ENCODE measurements at places on chromosomes 11 and 22. TPM values are rescaled to one million over a fixed set of nuclear protein-coding genes. Genes with fewer than 3 reads are reported as not detected.

The APOA1 gene
- 203 TPM for total RNA-seq

The SHISAL1 gene
- total RNA-seq, result 0.46 TPM

The OR5P2 gene
- not detected for total RNA-seq

The SAA2 gene
- not detected for total RNA-seq

The KCNJ4 gene
- total RNA-seq, result 2.2 TPM

The PGA5 gene
- 0.69 TPM for total RNA-seq

The MRGPRX4 gene
- not detected for total RNA-seq

The AP1B1 gene
- total RNA-seq, result 60.3 TPM

The FLRT1 gene
- 0.24 TPM for total RNA-seq

The GTSE1 gene
- total RNA-seq, result 24.2 TPM

The PGM2L1 gene
- 20.5 TPM for total RNA-seq

The HTR3B gene
- not detected for total RNA-seq

DNA sequence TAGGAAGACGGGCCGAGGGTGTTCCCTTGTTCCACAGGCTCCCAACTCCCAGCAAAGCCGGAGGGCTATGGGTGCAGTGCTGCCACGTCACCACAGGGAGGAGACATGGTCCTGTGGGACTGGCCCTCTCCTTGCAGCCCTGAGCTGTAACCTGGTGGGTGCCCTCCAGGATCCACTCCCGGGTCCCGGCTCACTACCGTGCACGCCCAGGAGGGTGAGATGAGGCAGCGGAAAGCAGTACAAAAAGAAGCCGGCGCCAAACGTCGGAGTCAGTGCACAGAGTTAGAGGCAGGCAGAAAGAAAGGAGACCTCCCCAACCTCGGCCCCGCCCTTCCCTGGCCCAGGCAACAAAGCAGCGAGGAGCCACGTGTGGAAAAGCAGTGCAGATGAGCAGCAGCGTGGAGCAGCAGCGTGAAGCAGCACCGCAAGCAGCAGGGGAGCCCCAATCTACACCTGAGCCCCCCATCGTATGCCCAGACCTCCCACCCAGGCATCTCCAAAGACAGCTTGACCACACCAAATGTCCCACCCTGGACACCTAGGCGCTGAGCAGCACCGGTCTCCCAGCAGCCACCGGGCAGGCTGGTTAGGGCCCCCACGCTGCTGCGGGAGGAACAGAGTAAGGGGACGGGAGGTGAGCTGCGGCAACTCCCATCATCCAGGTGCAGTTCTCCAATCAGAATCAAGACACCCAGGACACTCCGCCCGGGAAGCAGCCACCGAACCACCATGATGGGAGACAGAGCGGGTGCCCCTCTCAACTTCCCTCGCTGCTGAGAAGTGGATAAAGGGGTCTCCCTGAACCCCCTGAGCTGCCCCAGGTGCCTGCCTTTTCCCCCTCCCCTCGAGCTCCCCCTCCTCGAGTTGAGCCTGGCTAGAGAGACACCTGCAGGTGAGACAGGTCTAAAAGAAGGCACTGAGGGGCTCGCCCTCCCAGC is 28.8 kb downstream of the IGSF9B start:
- DNase-seq, result peak; percentile 71

- DNase-seq, result no peak
These were observed 9.5 kb downstream of the GNB1L start for GRCh38 chr22:19845054-19845722.

- no peak for DNase-seq
These were observed at the start of gene SCGB2A2 for GRCh38 chr11:62269654-62270278. SCGB2A2 (plus strand) TSS chr11:62270158; CDS start chr11:62270217, 59 bp downstream.

DNA sequence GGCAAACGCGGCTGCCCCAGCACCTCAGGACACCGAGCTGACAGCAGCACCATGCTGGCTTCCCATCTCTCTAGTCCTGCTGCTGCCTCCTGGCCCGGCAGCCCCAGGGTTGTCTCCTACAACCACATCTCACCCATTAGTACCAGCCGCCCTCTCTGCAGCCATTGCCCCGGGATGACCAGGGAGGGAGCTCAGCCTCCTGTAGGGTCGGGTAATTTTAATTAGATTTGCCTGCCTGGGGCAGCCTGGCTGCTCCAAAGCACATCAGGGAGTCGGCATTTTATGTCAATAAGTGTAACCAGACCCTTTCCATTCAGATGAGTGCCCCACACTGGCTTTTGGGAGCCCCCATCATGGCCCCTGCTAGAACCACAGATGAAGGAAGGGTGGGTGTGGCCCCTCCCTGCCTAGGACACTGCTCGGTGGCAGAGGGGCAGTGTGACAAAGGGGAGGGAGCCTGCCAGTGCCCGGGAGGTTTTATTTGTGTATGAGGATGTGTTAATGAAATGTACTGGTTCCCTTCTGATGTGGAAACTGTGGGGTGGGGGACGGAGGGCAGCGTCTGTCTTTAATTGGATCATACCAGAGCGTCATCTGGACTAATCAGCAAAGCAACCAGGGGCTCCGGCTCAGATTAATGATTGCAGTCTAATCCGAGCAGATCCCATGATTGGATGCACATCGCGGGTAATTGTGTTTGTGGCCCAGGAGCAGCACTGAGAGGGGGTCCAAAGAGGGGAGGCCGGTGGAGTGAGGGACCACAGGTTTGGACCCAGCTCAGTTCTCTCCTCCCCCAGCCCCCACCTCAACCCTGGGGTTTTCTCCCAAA is 125.3 kb downstream of the FEZ1 start:
- no peak for DNase-seq

GRCh38 chr11:10379022-10379421 is 74.1 kb downstream of the ADM start:
- no peak for DNase-seq

DNA sequence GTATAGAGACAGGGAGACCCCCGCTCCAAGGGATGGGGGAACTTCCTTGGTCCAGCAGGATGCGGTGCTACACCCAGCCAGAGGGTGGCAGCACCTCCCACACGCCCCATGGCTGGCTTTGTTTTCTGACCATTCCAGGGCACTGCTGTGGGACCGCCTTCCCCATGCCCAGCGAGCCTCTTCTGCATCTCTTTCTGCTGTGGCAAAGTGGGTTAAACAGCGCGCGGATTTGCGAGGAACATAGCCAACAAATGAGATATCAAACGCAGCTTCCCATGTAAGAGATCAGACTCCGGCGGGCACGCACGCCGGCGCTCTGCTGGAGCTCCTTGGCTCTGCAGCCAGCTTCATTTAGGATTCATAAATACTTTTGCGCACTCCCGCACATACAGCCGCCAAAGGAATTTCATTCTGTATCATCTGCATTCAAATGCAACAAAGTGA is 485.8 kb upstream of the CADM1 start:
- DNase-seq, result no peak

DNA sequence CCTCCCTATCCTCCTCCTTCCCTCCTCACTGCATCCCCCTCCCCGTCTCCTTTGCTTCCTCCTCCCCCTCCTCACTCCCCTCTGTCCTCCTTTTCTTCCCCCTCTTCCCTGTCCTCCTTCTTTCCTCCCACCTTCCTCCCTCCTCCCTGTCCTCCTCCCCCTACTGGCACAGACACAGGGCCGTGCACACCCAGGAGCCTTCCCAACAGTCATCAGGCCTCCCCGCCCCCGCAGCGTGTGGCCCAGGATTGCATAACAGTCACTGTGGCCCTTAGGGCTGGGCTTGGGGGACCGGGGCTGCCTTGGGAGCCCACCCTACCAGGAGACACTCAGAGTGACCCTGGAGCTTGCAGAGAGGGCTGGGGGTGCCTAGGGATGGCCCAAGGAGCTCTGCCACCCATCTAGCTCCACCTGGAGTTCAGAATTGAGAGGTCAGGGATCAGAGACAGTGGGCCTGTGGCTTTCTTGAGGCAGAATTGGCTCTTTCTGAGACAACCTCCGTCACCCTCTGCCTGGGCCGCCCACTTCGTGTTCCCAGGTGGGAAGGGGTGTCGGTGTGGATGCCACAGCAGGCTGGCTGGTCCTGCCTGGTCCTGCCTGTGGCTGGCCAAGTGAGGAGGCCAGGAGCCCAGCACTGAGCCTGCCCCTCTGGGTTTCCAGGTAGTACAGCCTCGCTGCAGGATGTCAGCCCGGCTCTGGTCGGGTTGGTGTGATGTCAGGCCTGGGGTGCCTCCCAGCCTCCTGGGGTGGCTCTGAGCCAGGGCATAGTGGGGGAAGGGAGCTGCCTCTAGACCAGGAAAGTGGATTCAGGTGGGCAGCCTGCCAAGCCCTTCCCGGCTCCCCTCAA is 1.6 kb downstream of the SPI1 start:
- no peak for DNase-seq

- no peak for DNase-seq
These were observed 119.5 kb downstream of the APOL5 start for GRCh38 chr22:35837101-35837727.

DNA sequence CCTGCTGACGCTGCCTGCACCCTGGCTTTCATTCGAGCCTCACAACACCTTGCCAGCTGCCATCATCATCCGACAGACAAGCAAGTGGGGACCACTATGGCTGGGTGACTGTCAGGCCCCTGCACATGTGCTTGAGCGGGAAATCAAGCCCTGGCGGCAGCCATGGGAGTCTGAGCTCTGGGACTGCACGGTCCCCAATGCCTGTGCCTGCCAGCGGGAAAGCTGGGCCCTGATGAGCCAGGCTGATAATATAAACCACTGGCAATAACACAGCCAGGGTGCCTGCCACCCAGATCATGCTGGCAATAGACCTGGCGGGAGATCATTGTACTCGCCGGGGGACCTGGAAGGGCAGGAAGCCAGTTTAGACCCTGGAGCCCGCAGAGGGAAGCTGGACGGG is 2.5 kb downstream of the FGF3 start:
- DNase-seq, result no peak

GRCh38 chr11:100748153-100748552 is 61.1 kb downstream of the ARHGAP42 start:
- DNase-seq, result no peak

DNA sequence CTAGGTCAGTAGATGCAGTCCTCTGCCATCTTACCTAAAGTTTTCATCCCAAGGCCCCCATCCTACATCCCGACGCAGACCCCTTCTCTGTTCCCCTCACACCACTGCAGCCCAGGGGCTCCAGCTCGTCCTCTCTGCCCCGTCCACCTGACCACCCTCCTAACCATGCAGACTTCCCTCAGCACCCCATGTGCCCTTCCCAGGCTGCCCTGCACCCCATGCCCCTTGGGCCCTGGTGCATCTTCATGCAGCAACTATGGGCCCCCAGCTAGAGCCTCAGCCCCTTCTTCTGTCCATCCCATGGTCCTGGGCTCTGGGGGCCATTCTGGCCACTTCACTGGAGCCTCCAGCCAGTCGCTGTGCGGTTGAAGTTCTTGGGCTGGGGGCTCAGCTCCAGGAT is 2.9 kb downstream of the PRR33 start:
- DNase-seq, result no peak

DNA sequence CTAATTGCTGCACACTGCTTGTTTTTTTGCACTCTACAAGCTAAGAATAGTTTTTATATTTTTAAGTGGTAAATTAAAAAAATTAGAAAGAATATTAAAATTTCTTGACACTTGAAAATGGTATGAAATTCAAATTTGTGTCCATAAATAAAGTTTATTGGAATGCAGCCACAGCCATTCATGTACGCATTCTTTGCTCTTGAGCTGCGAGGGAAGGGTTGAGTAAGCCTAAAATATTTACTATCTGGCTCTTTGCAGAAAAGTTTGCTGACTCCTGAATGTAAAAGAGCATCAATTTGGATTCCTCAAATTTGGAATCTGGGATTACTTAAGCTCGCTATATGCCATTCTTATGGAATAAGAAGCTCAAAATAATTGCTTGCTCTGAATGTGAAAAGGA is 3.4 kb upstream of the ADAMTS8 start:
- DNase-seq, result no peak

- DNase-seq, result no peak
These were observed 3.1 kb downstream of the DYNC2H1 start for GRCh38 chr11:103112364-103112763.

DNA sequence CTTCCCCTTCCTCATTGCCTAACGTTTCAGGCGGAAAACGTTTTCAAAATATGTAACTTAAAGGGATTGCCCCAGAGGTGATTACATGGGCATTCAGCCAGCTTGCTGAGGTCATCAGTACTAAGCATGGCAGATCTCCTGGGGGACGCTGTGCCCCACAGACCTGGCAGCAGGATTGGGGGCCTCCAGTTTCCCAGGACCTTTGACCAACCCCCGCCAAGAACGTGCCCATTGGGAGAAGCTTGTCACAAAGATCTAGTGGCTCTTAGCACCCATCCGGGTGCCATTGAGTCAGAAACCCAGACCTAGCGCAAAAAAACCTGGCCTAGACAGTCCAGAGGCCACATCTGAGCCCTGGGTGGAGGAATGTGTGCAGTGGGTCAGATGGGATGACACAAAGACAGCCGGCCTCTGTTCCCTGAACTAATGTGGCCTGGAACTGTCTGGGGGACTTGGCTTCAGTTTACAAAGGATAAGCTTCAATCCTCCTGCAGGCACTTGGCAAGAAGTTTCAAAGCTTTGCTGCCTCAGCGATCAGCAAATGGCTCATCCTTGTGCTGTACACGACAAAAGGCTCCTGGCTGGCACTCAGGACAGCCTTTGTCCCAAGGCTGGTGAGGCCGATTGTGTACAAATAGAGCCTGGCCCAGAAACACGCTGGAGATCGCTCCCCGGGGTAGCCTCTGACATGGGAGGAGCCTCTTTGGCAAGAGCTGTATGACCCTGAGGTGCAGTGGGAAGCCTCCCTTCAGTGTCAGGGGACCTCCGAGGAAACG is 9.5 kb downstream of the C1QTNF6 start:
- DNase-seq, result no peak

DNA sequence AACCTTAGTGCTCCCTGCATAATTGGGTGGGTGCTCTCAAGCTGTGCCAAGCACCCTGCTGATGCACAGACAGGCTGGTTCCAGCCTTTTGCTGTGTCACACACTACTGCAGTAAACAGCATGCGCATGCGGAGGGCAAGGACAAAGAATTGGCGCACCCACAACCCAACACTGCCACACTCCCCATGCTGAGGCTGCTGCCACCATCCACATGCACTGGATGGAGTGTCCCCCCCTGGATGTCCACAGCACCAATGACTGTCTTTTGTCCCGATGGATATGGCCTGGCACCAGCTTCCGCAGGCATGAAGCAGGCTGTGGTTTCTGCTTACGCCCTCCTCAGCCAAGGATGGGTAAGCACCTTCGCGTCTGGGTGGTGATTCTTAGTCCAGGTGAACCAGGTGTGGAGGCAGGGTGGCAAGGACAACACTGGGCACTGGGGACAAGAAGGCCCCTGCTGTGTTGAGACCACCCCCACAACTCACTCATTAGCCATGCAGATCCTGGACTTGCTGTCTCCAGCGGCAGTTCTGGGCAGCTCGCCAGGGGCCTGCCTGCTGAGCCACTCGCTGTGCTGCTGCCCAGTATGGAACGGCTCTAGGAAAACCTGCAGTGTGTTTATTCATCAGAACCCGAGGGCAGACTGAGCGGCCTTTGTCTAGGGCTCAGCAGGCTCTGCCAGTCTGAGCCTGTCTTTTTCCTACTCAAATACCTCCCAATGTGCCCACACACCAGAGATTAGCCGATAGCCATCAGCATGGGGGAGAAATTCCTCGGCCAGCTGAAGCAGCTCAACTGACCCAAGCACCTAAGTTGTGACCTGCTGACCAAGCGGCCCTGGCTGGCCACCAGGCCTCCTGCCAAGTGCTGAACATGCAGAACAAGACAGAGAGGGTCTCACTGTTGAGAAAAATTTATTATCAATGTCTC is 8.2 kb upstream of the NAP1L4 start:
- DNase-seq, result no peak

- no peak for DNase-seq
These were observed 32.9 kb downstream of the CABIN1 start for GRCh38 chr22:24043958-24044357.

Data from progenitor cell of endocrine pancreas (in vitro differentiated cells).